ENCODE measurements at places on chromosomes 2 and 18. TPM values are rescaled to one million over a fixed set of nuclear protein-coding genes. Genes with fewer than 3 reads are reported as not detected.

Gene ARHGAP15
- not detected for total RNA-seq

Gene CDH19
- not detected for total RNA-seq

Gene PLEKHB2
- 82.1 TPM for total RNA-seq

Gene SERPINB5
- not detected for total RNA-seq

Gene DUSP2
- total RNA-seq = 1.8 TPM

- DNase-seq = no peak
These were observed 13.0 kb downstream of the SDC1 start for GRCh38 chr2:20211860-20212458.

- peak; percentile 55 for DNase-seq
These were observed 36.2 kb downstream of the EFEMP1 start for GRCh38 chr2:55887351-55887750.

- peak; percentile 87 for DNase-seq
These were observed 45.6 kb downstream of the SESTD1 start for GRCh38 chr2:179218848-179219594.

GRCh38 chr2:170344663-170345346 lies 166.9 kb downstream of the MYO3B start:
- no peak for DNase-seq

GRCh38 chr2:64651590-64651989 lies 2.1 kb downstream of the SERTAD2 start:
- no peak for DNase-seq

DNA sequence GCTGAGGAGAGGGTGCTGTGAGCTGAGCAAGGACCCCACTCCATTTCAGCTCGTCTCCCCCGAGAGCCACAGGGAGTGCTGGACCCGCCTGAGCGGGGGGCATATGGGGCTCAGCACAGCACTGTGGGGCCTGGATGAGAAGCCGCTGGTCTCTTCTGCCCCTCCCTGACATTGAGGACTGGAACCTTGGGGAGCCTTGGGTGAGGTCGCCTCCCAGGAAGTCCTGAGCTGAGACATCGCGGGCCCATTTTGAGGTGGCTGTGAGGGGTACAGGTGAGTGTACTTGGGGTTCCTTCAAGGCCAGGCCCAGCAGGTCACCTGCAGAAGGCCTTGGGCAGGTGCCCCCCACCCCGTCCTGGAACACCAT lies 3.1 kb upstream of the AQP12A start:
- DNase-seq = no peak

DNA sequence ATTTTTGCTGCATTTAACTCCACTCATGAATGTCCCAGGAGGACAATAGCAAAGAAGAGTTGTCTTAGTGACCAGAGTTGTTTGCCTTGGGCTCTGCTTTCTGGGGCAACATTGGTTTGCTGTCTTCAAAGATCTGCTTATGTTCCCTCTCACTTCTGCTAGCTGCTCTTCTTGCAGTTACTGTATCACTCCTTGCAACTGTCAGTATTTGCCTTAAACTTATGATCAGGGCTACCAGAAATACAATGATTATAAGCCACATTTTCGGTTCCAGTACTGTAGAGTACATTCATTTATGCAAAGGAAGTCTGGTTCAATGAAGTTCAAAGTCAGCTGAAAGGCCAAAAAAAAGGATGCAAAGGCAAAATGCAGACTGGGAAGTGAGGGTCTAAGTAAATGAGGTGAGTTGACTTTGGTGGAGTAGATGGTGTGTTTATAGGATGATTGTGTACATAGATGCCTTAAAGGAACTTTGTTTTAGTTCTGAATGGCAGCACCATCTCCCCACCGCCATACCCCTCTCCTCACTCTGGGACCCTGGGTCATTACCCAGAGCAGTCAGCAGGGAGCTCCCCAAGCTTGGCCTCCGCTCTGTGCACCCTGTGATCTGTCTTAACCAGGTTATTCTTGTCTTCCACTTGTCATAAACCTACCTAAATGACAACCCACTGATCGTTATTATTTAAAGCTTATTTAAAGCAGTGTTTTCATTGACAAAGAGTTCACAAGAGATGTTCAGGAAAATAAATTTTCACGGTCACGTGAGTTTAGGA lies 236.0 kb downstream of the DOK6 start:
- no peak for DNase-seq

- no peak for DNase-seq
These were observed 105.6 kb downstream of the AFF3 start for GRCh38 chr2:100036793-100037192.

- no peak for DNase-seq
These were observed 135.8 kb downstream of the IKZF2 start for GRCh38 chr2:213015387-213016165.

GRCh38 chr2:23367760-23368159 lies 17.2 kb upstream of the KLHL29 start:
- peak; percentile 66 for DNase-seq

DNA sequence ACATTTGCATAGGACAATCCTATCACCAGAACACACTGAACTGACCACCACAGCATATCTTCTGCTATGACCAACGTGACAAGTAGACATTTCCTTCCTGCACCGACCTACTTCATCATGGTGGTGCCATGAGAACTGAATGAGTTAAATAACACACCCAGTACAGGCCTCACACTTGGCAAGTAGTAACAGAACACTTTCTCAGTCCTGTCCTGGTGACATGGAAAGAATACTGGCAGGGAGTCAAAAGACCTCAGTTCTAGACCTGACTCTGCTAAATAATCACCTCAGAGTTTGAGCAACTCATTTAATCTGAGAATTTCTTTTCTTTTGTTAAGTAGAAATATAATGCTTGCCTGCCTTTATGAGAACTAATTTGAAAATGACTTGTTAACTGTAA lies 186.3 kb upstream of the SMAD7 start:
- DNase-seq = no peak

- DNase-seq = no peak
These were observed 298.2 kb downstream of the SP3 start for GRCh38 chr2:173667014-173667413.

- DNase-seq = no peak
These were observed 193.9 kb downstream of the ZRANB3 start for GRCh38 chr2:135337071-135337470.

DNA sequence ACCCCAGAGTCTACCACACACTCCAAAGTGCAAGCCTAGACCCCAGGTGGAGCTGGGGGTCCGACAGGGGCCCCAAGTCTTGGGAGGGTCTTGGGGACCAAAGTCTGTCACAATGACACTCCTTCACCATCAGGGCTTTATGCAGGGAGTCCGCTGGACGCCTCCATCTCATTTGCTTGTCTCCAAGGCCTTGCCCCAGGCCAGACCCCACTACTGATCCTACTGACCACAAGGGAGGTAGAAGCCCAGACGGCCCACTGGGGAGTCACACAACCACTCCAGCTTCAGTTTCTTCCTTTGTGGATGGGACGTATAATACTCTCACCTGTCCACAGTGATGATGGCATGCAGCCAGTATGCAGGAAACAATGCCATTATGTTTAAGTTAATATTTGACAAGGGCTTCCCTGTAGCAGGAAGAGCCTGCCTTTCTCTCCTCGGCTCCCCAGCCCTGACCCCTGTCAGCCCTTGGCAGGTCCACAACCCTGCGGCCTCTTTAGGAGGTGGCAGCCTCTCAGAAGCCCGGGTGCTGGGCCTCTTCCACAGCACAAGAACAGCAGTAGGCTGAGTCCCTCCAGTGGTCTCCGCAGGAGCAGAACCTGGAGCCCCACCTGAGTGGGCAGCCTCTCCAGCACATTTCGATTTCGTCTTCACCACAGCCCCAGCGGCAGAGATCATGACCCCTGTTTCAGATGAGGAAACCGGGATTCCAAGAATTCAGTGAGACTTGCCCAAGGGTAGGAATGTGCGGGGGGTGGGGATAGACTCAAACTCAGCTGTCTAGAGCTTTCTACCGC lies 6.5 kb downstream of the BIN1 start:
- DNase-seq = peak; percentile 19

DNA sequence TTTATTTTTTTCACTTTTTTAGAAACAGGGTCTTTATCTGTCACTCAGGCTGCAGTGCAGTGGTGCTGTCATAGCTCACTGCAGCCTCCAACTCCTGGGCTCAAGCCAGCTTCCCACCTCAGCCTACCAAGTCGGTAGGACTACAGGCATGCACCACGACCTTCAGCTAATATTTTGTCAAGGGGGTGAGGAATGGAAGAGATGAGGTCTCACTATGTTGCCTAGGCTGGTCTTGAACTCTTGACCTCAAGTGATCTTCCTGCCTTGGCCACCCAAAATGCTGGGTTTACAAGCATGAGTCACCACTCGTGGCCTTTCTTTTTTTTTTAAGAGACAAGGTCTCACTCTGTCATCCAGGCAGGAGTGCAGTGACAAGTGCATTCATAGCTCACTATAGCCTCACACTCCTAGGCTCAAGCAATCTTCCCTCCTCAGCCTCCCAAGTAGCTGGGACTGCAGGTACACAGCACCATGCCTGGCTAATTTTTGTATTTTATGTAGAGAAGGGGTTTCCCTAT lies 13.4 kb downstream of the PPP1R7 start:
- no peak for DNase-seq

DNA sequence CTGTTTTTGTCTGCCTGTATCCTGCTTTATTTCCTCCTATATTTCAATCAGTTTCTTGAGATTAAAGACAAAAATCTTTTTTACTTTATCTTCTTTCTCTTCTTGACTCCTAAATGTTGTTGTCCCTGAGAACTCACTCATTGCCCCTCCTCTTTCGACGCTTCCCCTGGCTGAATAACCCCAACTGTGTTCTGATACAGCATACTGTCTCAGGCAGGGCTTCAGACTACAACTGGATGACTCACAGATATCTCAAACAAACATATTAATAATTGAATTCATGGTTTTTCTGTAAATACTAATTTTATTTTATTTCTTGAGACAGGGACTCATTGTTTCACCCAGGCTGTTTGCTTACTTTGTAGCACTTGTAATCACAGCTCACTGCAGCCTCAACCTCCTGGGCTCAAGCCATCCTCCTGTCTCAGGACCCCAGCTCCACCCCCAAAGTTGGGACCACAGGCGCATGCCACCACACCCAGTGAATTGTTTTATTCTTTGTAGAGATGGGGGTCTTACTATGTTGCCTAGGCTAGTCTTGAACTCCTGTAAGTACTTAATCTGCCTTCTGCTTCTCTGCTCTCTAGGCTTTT lies 9.4 kb downstream of the ITGAV start:
- DNase-seq = peak; percentile 23

DNA sequence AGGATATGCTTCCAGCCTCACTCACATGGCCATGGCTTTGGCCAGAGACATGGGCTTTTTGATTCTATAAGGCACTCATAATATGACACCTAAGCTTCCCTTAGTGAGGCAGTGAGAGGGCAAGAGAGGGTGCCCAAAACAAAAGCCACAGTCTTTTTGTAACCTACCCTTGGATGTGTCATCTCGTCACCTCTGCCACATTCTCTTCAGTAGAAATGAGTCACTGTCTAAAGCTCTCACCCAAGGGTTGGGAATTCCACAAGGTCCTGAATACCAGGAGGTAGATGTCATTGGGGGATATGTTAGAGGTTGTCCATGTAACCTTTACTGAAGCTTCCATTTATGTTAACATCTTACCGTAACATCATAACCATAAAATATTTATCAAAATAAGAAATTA lies 108.4 kb downstream of the ALMS1 start:
- peak; percentile 40 for DNase-seq

GRCh38 chr2:216491793-216492596 lies 6.6 kb upstream of the RPL37A start:
- no peak for DNase-seq
